Foreskin fibroblast (primary cell): ENCODE measurements at places on chromosomes 1 and 21.

DNA sequence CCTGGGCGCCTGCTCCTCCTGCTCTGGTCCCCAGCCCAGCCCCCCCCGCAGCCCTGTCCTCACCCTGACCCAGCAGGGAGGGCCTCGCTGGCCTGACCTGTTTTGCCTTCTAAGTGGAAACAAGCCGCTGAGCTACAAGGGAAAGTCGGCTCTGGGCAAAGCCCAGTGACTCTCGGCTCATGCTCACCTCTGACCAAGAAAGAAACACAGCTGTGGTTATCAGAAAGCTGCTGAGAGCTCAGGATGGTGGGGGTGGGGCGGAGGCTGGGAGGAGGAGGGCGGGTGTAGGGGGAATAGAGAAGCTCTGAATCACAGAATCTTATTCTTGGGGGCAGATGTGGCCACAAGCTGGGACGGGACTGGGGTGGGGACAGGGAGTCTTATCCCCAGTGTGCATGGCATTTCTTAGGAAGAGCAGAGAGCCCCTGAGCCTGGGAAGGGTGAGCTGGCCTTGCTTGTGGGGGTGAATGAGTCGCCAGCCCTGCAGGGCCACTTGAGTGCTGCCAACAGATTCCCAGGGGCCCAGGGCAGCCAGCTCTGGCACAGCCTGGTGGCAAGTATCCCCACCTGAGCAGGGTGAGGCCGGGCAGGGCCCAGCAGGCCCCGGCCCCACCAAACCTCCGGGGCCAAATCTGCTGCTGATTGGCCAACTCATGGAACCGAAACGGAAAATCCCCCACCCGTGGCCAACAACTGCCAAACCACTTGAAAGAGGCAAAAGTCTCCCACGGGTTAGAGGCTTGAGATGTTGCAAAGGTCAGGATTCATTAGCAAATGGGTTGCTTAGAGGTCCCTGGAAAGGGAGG, 120.6 kb downstream of the SPSB1 start:
- peak; percentile 95 for DNase-seq

DNA sequence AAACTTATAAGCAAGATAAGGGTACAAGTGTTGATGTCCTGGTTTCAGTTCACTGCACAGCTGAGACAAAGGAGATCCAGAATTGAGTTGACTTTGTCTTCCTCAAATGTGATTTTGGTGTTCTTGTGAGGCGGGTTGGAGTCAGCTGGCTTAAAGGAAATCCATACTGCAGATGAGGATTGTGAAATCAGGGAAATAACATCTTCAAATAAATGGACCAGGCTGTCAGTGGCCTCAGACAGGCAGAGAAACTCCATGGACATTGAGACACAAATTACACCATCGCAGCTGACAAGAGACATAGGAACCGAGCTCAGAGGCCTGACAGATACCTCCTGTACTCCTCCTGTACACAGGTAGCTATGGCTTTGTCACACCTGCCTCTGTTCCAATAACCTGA, 27.0 kb upstream of the REG4 start:
- no peak for DNase-seq

GRCh38 chr21:45537746-45538291, 4.4 kb downstream of the SLC19A1 start:
- DNase-seq, result no peak

DNA sequence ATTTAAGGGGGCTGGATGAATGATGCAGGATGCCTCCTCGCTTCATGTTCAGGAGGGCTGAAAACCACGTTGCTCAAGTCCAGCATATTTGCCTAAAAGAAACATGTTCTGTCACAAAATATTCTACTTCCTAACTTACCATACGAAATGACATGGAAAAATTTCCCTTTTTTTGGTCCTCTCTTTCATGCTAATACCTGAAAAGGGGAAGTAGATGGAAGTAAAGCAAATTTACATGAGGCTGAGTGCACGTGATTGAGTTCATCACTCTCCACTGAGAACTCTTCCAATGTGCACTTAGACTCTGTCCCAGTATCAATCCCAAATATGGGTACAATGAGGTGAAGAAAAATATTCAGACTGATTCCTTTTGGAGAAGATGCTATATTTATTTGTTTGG, 23.0 kb downstream of the XCL2 start:
- no peak for DNase-seq

DNA sequence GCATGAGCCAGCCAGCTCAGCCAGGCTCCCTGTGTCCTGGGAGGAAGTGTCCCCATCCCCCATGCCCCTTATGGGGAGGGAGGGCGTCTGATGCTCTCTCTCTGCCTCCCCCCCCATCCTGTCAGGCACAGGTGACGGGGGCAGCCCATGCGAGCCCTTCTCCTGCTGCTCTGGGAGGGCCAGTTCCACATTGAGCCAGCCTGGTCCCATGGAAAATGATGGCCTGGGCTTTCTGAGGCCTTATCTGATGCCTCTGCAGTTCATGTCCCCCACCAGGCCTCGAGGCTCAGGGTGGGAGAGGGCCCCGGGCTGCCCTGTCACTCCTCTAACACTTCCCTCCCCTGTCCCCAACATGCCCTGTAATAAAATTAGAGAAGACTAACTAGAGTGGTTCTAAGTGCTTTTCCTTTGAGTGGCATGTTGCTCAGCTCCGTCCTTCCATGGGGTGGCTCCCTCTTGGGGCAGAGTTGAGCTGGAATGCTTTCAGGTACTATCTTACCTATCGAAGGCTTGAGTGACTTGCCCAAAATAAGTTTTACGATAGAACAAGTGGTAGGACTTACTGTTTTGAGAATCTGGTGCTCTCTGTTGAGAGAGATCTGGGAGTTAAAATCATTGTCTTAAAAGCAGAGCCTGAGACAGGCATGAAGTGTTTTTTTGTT, 1.8 kb upstream of the MTFR1L start:
- no peak for DNase-seq

GRCh38 chr1:89525169-89525855, 683 bp downstream of the LRRC8B start:
- peak; percentile 29 for DNase-seq

GRCh38 chr1:203104789-203105390, 19.1 kb upstream of the MYOG start:
- DNase-seq, result no peak

GRCh38 chr1:53299233-53299632, 28.6 kb downstream of the LRP8 start:
- no peak for DNase-seq

DNA sequence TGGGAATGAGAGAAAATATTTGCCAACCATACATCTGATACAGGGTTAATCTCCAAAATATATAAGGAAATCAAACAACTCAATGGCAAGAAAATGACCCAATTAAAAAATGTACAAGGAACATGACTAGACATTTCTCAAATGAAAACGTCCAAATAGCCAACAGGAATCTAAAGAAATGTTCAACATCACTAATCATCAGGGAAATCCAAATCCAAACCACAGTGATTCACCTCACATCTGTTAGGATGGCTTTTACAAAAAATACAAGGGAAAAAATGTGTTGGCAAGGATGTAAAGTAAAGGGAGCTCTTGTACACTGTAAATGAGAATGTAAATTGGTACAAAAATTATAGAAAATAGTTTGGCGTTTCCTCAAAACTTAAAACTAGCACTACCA, 54.7 kb upstream of the ZRANB2 start:
- DNase-seq, result peak; percentile 5

DNA sequence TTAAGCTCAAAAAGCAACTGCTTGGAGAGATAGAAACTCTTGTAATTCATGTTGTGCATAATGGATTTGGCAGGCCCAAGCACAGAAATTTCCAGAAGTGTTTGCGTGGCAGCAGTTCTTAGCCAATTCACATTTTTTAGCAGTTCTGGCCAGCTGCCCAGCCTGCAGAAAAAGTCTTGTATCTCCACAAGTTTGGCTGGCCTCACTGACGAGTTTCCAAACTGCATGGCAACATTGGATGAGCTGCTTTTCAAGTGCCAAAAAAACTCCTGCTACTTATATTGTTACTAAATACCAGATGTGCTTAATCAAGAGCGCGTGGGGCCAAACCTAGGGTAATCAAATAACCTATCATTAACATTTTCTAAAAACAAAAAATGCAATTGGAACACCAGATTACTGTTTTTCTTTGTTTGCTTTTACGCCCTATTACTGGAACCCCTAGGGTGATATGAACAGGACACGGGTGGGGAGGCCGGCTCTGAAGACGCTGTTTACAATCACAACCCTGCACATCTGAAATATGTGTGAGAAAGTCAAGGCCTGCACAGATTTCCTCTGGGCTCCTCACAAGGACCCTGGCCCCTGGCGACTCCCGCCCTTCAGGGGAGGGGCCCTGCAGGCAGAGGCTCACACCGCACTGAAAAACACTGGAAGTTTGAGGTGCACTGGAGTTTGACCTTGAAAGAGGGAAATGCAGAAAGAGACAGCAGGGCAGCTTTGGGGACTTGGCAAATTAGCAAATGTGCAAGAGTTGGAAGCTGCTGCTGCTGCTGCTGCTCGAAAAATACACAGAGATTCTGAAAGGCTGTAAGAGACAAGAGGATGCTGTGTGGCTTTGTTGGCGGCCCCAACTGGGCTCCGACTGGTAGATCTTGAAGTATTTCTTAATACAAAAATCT, 55.2 kb upstream of the TARBP1 start:
- peak; percentile 99 for DNase-seq

DNA sequence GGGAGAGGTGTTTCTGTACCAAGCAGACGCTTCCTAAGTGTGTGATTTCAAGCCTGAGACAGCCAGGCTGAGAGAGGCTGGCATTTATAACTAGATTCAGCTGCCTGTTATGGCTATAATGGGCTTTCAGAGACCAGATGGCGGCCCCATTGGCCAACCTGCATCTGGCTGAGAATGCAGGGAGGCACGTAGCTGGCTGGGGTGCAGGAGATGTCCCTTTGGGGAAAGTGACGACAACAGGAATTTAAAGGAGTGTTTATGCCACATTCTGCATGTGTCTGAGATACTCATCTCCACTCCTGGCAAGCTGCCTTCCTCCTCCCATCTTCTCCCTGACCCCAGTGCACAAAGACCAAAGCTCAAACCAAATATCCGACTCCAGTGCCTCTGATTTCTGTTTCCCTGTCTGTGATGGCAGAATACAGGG, 21.3 kb upstream of the CCDC190 start:
- DNase-seq, result peak; percentile 81

DNA sequence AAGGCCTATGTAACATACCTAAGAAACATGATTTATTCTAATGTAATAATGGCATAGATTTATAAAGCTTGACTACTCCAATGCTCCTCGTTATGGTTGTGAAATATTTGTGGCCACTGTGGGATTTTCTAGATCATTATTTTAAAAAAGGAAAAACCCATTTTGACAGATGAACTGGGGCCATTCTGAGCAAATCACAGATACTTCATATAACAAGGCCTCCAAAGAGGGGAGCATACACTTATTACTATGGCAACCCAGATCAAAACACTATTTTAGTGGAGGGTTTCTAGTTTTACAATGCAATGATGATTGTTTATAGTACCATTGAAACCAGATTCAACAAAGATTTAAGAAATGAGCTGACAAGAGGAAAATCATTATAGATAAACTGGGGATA, 346.6 kb downstream of the ZNF326 start:
- no peak for DNase-seq

GRCh38 chr1:8482979-8483381, 165.1 kb downstream of the SLC45A1 start:
- DNase-seq, result no peak

DNA sequence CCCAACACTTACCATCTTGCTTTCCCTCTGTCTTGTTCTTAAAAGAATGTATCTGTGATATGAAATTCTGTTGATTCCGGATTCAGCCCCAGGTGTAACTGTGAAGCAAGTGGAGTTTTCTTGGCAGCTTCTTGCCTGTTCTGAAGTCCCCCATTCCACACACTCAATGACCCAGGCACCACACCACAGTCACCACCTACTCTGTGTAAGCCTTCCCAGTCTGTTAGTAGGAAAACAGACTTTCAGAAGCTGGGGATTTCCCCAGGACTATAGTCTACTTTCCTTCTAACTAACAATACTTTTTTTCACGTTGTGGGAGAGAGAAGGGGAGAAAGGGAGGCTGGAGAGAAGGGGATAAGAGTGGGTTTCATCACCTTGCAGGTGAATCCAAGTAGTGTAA, 299.1 kb upstream of the PROX1 start:
- DNase-seq, result no peak

DNA sequence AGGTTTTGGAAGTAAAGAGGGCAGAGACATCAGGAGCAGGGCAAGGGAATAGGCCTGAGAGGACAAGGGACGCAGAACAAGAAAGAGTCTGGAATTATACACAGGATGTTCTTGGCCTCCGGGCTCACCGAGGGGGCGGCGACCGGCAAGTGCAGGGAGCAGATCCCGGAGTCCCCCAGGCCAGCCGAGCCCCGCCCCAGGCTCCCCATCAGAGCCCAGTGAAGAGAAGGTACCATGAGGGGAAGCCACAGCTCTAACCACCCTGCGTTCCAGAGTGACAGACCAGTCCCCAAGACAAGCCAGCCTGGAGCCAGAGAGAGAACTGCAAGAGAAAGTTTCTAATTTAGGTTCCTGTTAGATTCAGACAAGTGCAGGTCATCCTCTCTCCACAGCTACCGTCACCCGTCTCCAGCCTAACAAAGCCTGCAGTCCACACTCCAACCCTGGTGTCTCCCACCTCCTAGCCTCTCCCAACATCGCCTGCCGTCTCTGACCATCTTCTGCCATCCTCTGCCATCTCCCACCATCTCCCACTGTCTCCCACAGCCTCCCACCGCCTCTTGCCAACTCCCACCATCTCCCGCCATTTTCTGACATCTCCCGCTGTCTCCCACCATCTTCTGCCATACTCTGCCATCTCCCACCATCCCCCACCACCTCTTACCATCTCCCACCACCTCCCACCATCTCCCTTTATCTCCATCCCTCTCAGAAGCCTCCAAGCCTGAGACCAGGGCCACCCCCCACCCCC, 42.5 kb downstream of the CAPN2 start:
- DNase-seq, result no peak

DNA sequence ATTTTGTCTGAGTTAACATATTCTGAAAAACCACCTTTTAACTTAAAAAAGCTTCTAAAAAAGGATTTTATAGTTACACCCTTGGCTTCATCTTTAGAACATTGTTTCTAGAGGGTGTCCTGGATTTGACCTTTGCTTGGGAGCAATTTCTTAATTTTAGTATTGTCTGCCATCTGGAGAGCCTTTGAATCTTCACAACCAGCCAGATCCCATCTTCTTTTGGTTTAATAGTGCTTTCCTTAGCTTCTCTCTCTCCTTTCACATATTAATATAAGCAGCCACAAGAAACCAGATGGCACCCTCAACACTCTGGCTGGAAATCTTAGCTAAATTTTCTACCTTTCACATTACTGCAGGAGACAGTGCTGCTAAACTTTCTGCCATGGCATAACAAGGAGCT, 76.5 kb upstream of the TSPAN2 start:
- no peak for DNase-seq
